ENCODE measurements at places on chromosomes 7 and 10. TPM values are rescaled to one million over a fixed set of nuclear protein-coding genes. Genes with fewer than 3 reads are reported as not detected.

DNA sequence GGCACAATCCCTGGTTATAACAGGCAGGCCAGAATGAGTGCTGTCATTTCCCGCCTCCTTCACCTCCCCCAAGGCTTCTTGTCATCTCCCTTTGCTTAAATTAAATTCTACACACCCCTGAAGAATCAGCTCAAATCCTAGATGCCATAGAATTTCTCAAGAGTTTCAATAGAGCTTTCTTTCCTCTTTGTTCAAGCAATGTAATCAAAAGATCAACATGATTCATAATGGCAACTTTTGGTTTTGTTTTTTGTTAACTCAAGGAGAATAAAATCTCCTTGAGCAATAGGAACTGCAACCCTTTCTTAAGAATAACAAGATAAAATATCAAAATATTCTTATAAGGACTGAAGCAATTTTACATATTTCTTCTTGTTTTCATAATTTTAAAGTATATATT, 180.8 kb upstream of the CDK1 start:
- no peaks in the 10 kb centered on the region for H3K36me3 ChIP-seq
- H3K27ac ChIP-seq = no peak overlapping the region
- DNase-seq = no peak
- H3K4me1 ChIP-seq = no peaks in the 10 kb centered on the region
- H3K27me3 ChIP-seq = no peaks in the 10 kb centered on the region

GRCh38 chr7:73900286-73900685, 39.3 kb downstream of the TMEM270 start:
- H3K4me3 ChIP-seq = no peak overlapping the region
- H3K27ac ChIP-seq = no peak overlapping the region
- H3K27me3 ChIP-seq = no peaks in the 10 kb centered on the region
- no peaks in the 10 kb centered on the region for H3K4me1 ChIP-seq
- no peak for DNase-seq

DNA sequence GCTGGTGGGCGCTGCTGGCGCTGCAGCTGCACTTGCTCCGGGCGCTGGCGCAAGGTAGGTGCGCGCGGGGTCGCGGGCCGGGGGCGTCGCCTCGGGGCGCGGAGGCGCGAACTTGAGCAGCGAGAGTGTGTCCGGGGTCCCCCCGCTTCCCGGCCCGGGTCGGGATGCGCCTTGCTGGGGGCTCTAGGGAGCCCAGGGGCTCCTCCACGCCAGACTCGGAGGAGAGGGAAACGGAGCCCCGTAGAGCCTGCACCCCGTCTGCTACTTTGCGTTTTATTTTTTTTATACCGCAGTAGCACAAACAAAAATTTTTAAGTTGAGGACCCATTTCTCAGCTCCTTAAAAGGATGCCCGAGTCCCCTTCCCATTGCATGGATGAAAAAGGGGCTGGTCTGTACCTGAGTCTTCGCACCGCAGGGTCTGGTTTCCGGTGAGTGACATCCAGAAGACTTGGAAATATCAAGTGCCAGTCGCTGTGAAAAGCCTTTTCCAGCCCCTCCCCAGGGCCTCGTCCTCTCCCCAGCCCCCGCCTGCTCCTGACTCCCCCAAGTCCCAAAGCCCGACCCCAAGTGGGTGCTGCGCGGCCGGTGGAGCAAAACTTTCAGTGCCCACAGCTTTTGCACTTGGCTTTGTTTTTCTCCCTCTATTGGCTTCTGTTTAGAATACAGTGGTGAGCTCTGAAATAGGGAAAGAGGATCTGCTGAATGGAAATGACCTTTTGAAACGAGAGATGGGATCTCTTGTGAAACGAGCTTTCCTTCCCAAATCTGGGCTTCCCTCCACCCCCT, 973 bp downstream of the SDK1 start:
- H3K4me3 ChIP-seq = peak overlapping the region; percentile 82
- H3K36me3 ChIP-seq = no peaks in the 10 kb centered on the region
- no peak overlapping the region for H3K27ac ChIP-seq
- peak; percentile 36 for DNase-seq

DNA sequence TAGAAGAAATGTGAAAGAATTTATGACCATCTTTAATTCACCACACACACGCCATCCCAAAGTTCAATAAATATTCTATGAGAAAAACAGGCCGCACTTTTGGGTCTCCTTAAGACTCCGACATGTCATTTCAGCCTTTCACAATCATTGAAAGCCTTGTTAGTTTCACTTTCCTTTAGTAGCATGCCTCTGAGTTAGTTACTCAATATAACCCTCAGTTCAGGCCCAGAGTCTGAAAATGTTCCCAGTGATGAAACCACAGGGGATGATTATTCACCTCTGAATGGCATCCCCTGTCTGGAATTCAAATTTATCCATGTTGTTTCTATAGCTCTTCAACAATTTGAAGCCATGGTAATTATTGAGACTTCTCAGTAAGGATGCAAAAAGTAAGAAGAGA, 278.1 kb upstream of the NRP1 start:
- H3K27me3 ChIP-seq = no peaks in the 10 kb centered on the region
- no peak for DNase-seq
- H3K36me3 ChIP-seq = no peaks in the 10 kb centered on the region
- no peak overlapping the region for H3K4me3 ChIP-seq
- H3K4me1 ChIP-seq = peaks cover 9% of the 10 kb centered on the region
- no peak overlapping the region for H3K27ac ChIP-seq

DNA sequence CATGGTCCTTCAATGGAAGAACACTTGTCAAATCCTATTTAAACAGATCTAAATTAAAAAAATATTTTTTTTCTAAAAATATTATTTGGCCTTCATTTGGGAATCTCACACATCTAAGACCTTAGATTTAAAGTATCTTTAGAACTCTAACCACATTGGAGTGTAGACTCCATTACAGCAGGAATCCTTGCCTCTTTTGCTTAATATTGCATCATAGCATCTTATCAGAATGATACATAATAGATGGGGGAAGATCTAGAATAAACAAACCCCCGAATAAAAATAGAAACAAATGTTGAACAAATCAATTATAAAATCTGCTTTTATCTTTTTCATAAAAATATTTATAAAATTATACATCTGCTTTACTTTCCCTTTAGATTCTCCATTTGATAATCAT, 27.6 kb upstream of the EPC1 start:
- no peak overlapping the region for H3K4me3 ChIP-seq
- peaks cover 3% of the 10 kb centered on the region for H3K36me3 ChIP-seq
- no peaks in the 10 kb centered on the region for H3K27me3 ChIP-seq
- peaks cover 10% of the 10 kb centered on the region for H3K4me1 ChIP-seq

DNA sequence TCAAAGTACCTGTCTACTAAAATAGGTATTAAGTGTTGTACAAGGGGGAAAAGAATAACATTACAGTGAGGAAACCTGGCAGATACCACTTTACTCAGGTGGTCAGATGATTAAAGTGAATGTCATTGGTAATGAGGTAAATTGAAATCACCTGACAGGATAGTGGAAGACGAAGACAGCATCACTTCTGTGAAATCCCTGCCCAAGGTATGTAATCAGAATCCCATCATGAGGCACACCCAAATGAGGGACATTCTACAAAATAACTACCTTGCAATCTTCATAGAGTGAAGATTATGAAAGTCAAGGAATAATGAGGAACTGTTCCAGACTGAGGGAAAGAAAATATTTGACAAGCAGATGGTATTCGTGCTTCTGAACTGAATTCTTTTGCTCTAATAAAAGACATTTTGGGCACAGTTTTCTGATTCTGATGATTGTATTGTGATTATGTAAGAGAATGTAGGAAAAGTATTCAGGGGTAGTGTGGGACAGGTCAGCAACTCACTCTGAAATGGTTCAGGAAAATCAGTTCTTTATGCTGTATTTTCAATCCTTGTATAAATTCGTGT, 33.3 kb upstream of the ARMS2 start:
- no peaks in the 10 kb centered on the region for H3K27me3 ChIP-seq
- DNase-seq = no peak

GRCh38 chr10:113644185-113645120, 19.4 kb downstream of the NRAP start:
- H3K36me3 ChIP-seq = no peaks in the 10 kb centered on the region
- H3K27ac ChIP-seq = no peak overlapping the region
- no peak overlapping the region for H3K4me3 ChIP-seq

DNA sequence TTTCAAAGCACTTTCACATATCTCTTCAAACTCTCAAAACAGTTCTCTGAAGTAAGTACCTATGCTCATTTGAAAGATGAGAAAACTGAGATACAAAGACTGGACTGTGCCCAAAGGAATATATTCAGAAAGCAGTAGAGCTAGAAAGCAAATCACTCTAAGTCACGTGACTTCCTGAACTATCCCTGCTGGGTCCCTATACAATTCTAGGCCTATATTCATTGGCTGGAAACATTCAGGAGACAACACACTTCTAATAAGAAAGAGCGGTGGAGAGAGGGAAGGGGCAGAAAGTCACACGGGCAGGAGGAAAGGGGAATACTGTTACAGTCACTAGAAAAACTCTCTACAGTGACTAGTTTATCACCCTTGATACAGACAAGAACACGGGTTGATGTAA, 140.0 kb downstream of the CHCHD3 start:
- H3K36me3 ChIP-seq = no peaks in the 10 kb centered on the region
- H3K4me3 ChIP-seq = no peak overlapping the region
- peak; percentile 17 for DNase-seq
- H3K27ac ChIP-seq = peak overlapping the region; percentile 61

- no peaks in the 10 kb centered on the region for H3K36me3 ChIP-seq
- peaks cover 4% of the 10 kb centered on the region for H3K27me3 ChIP-seq
- DNase-seq = no peak
- no peak overlapping the region for H3K27ac ChIP-seq
- H3K4me1 ChIP-seq = no peaks in the 10 kb centered on the region
These were observed 37.5 kb downstream of the CNNM1 start for GRCh38 chr10:99366666-99367065.

DNA sequence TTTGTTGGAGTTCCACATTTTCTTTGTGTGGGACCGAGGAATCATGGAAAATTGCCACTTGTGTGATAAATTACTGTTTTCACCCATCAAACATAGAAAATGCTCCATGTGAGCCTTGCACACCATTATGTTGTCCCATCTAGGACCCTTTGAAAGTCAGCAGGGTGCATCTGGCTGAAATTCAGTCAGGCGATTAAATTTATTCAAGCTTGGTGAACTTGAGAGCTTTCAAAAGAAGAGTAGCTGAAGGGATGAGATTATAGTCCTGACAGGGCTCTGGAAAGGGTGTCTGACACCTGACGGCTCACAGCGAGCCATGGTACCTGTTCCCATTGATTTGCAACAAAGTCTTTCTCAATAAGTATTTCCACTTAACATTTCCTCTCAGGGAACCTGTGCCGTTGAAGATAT, 399.7 kb upstream of the ETV1 start:
- peaks cover 16% of the 10 kb centered on the region for H3K4me1 ChIP-seq
- H3K27me3 ChIP-seq = no peaks in the 10 kb centered on the region
- no peak overlapping the region for H3K27ac ChIP-seq
- H3K36me3 ChIP-seq = no peaks in the 10 kb centered on the region
- H3K4me3 ChIP-seq = no peak overlapping the region
- peak; percentile 8 for DNase-seq

- no peaks in the 10 kb centered on the region for H3K27me3 ChIP-seq
- H3K4me3 ChIP-seq = no peak overlapping the region
- no peak for DNase-seq
- no peaks in the 10 kb centered on the region for H3K4me1 ChIP-seq
These were observed 17.6 kb upstream of the ORAI2 start for GRCh38 chr7:102415685-102416225.

- H3K4me1 ChIP-seq = no peaks in the 10 kb centered on the region
- H3K4me3 ChIP-seq = no peak overlapping the region
- no peaks in the 10 kb centered on the region for H3K27me3 ChIP-seq
- DNase-seq = no peak
- no peaks in the 10 kb centered on the region for H3K36me3 ChIP-seq
- no peak overlapping the region for H3K27ac ChIP-seq
These were observed 48.1 kb upstream of the EXOC6 start for GRCh38 chr10:92800134-92800733.

DNA sequence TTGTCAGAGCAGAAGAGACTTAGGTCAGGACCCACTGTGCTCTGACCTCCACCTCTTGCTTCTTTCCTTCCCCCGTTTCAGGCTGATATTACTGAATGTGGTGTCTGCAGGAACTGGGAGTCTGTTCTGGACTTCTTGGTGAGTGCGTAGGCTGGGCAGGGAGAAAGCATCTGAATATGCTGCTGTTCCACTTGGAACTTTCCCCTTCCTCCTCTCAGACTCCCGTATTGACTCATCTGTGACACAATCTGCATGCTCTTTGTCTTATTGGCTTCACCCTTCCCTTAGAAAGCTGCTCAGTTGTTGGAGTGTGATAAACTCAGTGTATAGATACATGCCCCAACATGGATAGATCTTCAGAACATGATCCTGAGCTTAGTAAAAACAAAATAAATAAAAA, 137.6 kb upstream of the HABP2 start:
- H3K4me1 ChIP-seq = peaks cover 11% of the 10 kb centered on the region
- no peaks in the 10 kb centered on the region for H3K36me3 ChIP-seq
- DNase-seq = no peak

DNA sequence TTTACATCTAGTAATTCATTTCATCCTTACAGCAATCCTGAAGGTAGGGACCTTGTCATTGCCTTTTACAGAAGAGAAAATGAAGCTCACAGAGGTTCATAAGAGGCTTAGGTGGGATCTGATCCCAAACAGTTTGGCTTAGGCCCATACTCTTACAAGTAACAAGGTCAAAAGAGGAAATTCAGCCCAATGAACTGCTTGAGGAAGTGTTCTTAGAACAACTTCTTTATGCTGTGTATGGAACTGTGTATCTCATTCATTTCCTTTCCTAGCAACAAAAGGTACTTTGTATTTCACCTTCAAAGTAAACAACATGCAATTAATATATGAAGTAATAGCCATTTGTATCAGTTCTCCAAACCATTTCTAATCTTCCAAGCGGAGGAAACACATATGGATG, 79.3 kb downstream of the AVL9 start:
- no peaks in the 10 kb centered on the region for H3K27me3 ChIP-seq
- DNase-seq = no peak
- no peaks in the 10 kb centered on the region for H3K4me1 ChIP-seq
- peaks cover 22% of the 10 kb centered on the region for H3K36me3 ChIP-seq

Gene PNLIPRP3
- not detected for total RNA-seq

Gene MRLN
- not detected for total RNA-seq

Gene SORCS3
- 0.34 TPM for total RNA-seq

Gene FAM180A
- not detected for total RNA-seq

Gene MOGAT3
- total RNA-seq = not detected

Gene HOXA1
- total RNA-seq = not detected

Gene TMEM229A
- 0.06 TPM for total RNA-seq

Gene LOXL4
- 0.92 TPM for total RNA-seq

Gene XRCC2
- total RNA-seq = 30.0 TPM

All from neural progenitor cell (in vitro differentiated cells).